Eye (tissue), 1 donor: ENCODE measurements at places on chromosomes 12 and 14.

GRCh38 chr14:33692762-33693161 lies 258.1 kb downstream of the EGLN3 start:
- no peak for DNase-seq

- DNase-seq: peak; percentile 90
Measured at GRCh38 chr14:77000340-77001270, 27.9 kb downstream of the IRF2BPL start.

GRCh38 chr14:68246074-68246785 lies 426.7 kb downstream of the RAD51B start:
- no peak for DNase-seq

GRCh38 chr12:124539084-124540041 lies 28.0 kb downstream of the NCOR2 start:
- DNase-seq: no peak

DNA sequence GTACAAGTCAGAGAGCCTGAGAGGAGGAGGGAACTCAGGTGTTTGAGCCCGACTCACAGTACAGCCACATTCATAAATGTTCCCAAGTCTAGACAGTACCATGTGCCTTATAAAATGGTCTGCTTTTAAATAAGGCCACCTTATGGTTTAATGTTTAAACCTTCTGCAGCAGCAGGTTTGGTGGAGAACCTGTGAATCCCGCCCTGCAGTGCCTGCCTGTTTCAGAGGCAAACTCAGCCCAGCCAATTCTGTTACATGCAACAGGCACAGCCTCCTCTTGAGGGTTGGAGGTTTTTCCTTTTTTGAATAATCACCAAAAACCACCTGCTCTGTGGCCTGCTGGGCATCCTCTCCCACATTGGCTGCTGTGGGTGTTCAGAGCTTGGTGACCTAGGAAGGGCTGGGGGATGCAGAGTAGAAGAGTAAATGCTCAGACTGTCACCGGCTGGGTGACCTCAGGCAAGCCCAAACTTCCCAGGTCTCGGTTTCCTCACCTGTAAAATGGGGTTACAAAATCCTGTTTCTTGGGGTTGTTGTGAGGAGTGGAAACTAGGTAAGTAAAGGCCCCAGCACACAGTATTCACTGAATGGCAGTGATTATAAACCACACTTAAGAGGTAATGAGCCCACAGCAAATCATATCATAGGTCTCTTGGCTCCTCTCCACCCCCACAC lies 28.0 kb downstream of the NUAK1 start:
- DNase-seq: no peak

DNA sequence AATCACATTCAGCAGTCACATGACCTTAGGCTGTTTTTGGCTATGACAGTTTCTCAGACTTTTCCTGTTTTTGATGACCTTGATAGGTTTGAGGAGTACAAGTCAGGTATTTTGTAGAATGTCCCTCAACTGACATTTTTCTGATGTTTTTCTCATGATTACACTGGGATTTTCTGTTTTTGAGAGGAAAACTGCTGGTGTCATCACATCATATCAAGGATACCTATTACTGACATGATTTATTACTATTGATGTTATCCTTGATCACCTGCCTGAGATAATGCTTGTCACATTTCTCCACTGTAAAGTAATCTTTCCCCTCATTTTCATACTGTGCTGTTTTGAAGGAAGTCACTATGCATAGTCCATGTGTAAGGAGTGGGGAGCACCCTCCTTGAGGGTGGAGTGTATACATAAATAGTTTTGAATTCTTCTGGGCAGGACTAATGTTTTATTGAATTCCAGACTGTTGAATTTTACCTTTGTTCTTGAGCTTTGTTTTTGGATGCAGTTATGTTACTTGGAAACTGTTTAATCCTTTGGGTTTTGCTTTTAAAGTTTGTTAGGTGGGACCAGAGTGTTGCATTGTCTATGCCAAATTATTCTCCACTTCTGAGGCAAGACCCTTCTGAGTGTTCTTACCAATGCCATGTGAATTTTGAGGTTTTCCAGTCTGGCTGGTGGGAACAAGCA lies 444.5 kb upstream of the FAR2 start:
- DNase-seq: no peak
